ENCODE measurements at places on chromosomes 3 and 15.

DNA sequence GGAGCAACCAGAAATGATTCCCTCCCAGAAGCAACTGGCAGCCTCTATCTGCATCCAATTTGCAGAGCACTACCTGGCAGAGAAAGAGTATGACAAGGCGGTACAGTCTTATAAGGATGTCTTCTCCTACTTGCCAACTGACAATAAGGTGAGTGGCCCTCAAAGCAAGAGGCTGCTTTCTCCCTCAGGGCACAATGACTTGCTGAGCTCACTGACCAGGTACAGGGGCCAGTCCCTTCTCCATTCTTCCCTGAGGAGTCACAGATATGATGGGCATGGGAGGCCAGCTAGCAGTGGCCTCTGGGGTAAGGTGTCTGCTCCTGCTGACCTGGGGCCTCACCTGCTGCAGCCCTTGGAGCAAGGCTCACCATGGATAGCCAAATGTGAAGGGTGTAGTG is 20.3 kb downstream of the CSRNP1 start:
- DNase-seq: no peak

- DNase-seq: peak; percentile 43
These were observed 632 bp downstream of the MTHFS start for GRCh38 chr15:79896131-79896633.

- peak; percentile 90 for DNase-seq
These were observed 8.0 kb downstream of the CHD2 start for GRCh38 chr15:92907896-92908712.

DNA sequence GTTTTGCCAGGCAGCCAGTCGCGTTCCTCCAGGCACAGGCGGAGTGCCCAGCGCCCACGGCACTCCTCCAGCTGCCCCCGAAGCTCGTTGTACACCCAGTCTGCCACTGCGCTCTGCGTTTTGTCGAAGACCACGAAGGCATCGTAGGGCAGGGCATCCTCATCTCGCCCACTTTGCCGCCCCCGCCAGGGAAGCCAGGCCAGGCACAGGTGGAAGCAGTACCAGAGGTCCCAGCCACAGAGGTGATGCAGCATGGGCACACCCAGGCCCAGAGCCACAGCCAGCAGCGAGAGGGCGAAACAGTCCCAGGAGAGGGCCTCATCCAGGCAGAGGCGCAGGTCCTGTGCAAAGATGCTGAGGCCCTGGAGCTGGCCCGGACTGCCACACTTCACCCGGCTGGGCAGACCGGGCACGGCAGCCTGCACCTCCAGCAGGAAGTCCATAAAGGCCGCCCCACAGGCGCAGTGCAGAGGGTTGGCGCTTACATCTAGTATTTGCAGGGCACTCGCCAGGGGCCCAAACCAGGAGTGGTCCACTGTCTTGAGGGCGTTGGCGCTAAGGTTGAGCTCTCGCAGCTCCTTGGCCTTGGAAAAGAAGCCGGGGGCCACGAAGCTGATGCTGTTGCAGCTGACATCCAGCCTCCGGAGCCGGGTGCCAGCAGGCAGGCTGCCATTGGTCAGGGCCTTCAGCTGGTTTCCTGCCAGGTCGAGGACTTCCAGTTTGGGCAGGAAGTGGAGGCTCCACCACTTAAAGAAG is 3.7 kb downstream of the TLR9 start:
- DNase-seq: no peak

DNA sequence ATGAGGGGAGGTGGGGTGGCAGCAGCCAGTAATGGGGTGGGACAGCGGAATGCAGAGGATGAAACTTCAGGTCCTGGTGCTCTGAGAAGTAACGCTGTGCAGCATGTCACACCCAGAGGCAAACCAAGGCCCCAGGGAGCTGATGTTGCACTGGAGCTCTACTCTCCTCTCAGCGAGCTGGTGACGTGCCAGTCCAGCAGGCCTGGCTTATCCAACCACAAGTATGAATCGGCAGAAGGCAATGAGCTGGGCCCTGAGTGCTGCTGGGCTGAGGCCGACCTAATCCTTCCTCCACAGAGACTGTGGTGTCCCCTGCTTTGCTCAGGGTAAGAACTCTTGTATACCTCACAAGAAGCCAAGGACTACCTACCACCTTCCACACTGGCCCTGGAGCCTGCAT is 30.5 kb downstream of the CD86 start:
- DNase-seq: no peak

DNA sequence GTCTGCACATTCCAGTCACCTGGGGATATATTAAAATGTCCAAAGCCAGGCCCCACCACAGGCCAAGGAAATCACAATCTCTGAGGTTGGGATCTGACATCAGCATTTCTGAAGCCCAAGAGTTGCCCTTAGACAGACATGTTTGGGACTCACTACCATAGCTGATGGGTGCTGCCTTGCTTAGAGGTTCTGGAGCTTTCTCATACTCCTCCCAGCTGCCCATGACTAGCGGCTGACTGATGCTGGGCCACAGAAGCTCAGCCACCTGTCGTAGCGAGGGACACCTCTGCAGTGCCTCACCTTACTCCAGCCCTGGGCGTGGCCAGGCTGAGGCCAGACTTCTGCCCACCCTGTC is 58.8 kb upstream of the XCR1 start:
- DNase-seq: no peak

DNA sequence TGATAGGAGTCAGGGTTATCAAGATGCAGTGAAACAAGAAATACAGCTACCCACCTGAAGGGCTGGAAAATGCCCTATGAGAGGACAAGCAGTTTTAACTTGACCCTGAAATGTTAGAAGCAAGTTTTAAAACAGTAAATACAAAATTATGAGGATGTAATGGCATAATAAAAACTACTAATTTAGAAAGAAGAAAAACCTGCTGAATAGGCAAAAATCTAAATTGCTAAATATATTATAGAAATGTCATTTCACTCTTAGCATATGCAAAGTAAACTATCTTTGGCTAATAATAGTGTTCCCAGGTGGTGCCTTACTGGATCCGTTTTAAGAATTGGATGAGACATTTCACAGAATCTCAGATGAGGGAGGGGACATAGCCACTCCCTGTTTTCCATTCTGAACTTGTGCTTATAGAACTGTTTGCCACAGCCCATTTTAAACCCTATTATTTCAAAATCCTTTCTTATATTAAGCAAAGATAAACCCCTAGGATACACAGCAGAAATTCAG is 294.6 kb downstream of the LSAMP start:
- DNase-seq: no peak

DNA sequence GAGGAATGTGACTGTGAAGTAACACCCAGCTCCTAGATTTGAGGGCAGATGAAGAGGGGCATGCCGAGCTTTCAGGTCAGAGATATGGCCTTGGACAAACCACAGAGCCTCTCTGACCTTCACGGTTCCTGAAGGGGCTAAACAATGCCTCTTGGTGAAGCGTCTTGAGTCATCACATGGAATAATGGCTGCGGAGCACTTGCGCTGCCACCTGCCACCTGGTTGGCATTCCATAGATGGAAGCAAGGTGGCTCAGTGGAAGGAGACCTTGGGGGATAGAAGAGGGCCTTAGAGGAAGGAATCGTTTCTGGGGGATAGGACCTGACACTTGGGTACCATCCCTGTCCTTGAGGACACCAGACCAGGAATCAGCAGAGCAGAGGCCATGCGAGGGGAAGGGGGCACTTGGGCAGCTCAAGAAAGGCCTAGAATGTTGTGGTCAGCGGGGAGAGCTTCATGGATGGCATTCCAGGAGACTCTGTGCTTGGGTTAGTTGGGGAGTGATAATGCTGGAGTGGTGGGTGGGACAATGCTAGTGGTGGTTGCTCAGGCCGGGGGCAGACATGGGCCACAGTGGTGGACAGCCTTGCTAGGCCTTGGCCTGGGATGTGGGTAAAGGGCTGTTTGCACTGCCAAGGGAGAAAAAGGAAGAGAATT is 12.6 kb downstream of the MRAS start:
- no peak for DNase-seq

DNA sequence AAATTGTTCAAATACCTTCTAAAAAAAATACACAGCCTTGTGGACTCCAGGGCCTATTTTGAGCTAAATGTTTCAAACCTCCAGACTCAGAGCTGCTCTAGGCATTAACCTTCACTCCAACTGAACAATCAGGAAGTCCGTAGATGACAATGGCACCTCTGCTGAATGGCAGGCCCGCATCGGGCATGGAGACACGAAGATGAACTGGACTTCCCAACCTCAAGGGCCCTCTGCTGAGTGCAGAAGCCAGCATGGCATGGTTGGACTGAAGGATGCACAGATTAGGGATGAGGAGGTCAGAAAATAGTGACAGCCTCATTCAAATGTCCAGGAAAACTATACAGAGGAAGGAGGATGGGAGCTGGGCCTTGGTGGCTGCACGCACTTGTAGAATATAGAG is 2.2 kb downstream of the FAM174B start:
- no peak for DNase-seq

GRCh38 chr15:90642464-90643300 is 74.5 kb upstream of the BLM start:
- no peak for DNase-seq

- DNase-seq: no peak
These were observed 89.3 kb downstream of the CCNL1 start for GRCh38 chr3:157070678-157070999.

GRCh38 chr15:38354315-38354929 is 99.5 kb upstream of the FAM98B start:
- peak; percentile 71 for DNase-seq

DNA sequence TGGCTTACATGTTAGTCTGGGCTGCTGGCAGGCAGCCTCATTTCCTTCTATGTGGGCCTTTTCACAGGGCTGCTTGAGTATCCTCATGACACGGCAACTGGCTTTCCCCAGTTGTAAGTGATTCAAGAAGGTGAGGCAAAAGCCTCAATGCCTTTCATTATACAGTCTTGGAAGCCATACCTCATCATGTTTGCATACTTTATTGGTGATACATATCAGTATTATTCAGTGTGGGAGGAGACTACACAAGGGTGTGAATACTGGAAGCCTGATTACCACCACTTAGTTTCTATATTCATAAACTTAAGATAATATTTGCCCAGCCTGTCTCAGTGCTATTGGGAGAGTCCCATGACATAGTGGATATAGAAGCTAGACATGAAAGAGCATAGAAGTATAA is 346.8 kb downstream of the SOX2 start:
- peak; percentile 5 for DNase-seq

DNA sequence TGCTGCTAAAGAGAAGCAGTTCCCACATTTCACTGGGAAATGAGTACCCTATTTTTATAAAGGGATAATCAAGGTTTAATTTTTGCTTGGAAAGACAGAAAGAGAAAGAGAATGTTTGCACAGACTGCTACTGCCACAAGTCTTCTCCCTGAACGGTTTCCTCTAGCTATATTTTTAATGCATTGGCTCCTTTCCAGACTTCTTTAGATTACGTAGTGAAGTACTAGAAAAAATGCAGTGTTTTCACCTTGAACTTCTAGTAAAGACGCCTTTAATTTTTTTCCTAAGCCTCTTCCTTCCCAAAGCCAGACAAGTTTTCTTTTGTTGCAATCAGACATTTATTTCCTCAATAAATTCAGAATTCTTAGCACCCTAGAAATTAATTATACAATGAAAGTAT is 248.3 kb upstream of the CCDC54 start:
- no peak for DNase-seq

DNA sequence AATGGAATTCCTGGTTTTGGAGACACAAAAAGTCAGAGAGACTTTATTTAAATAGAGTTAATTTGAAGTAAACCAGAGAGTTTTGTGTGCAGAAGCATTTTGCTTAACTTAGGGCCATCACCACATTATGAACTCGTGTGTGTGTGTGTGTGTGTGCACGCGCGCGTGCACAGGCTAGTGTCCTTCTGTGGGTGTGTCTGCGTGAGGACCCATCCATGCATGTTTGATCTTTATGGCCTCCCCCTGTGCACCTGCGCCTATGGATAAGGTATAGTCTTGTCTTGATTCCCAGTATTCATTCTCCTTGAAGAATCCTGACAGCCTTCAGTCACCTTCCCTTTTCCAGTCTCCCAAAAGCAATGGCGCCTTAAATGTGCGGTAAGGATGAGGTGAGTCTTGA is 26.0 kb downstream of the MUC20 start:
- DNase-seq: no peak

- no peak for DNase-seq
These were observed 13.5 kb upstream of the STIMATE start for GRCh38 chr3:52910823-52911222.

GRCh38 chr15:96341513-96342405 is 11.3 kb downstream of the NR2F2 start:
- DNase-seq: no peak

DNA sequence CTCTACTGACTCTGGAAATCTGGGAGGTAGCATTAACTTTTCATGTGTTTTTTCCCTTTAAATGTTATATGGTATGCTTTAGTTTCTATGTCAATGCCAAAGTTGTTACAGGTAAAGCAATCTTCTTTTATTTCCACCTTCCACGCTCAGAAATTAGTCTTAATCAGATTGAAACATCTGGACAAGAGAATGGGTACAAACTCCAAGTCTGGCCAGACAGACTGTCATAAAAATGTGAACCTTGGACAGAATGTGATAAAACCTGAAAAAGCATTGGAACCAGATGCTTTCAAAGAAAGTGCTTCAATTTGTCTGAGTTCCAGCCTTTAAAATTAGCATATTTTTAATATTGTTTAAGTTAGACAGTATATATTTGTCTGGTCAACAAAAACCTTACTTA is 110.7 kb upstream of the P2RY1 start:
- DNase-seq: no peak

DNA sequence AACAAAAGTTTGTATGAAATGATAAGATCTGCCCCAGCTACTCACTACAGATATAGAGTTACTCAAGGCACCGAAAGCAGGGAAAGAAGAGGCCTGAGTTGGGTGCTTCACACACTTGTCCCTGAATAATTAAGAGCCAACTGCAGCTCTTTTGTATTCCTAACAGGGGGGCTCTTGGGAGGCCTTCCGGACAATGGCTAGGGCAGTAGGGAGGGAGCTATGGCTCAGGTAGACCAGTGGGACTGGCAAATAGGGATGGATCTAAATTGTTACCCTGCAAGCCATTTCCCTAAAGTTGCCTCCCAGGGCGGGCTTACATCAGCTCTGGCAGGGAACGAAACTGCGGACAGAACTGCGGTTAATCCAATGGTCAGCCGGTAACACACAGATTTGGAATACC is 6.2 kb downstream of the SEMA5B start:
- no peak for DNase-seq

GRCh38 chr3:169754711-169755110 is 10.1 kb downstream of the TERC start:
- no peak for DNase-seq

DNA sequence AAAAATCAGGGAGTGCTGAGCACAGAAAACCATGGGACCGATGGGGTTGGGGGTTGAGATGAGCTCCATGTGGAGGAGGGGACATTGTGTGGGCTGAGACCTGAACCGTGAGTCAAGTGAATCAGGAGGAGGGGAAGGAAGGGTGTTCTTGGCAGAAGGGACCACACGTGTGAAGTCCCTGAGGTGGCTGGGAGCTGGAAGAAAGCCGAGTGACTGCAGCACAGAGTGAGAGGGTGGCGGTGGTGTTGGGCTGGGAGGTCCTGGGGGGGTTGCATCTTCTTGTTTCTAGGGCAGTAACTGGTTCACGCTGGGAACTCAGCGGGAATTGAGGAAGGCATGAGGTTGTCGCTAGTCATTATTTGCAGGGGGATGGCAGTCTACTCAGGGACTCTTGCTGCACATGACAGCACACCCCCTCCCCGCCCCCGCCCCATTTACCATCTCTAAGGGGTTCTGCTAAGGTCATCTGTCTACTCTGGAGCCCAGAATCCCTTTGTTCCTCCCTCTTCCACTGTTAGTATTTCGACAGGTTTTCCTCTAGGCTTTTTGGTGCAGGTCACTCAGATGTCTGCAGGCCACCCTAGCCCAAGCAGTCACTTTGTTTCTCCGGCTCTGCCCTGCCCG is 254.3 kb downstream of the TLE3 start:
- DNase-seq: no peak

- DNase-seq: no peak
These were observed 23.5 kb upstream of the SLC24A5 start for GRCh38 chr15:48097264-48097663.

GRCh38 chr3:11924518-11924917 is 77.8 kb upstream of the TAMM41 start:
- no peak for DNase-seq

Measured in RKO (cell line).